HCT116 (cell line): ENCODE measurements at places on chromosomes 4 and X. TPM values are rescaled to one million over a fixed set of nuclear protein-coding genes. Genes with fewer than 3 reads are reported as not detected.

MAOB gene
- total RNA-seq: 28.2 TPM

GABRE gene
- total RNA-seq: 3.9 TPM

MAP9 gene
- 0.32 TPM for total RNA-seq

COL25A1 gene
- not detected for total RNA-seq

CXCR3 gene
- total RNA-seq: not detected
